ENCODE measurements at places on chromosomes 5 and 9.

GRCh38 chr5:91121347-91121993, 261.6 kb downstream of the ARRDC3 start:
- DNase-seq, result no peak

GRCh38 chr9:6014670-6015270, 654 bp downstream of the RANBP6 start:
- no peak for DNase-seq

DNA sequence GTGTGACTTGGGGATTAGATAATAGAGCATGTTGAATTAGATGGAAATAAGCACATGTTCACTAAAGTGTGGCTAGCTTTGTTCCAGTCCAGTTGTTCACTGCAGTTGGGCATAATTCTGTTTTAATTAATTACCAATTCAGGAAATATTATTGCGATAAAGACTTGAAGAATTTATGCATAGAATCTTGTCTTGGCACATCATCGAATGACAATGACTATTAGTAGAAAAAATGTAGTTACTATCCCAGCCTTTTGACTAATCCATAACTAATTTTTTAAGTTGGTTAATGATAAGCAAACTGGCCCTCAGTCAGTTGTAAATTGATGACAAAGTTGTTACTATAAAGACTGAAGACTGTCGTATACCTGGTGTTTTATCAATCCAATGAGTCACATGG, 10.5 kb downstream of the LNPEP start:
- no peak for DNase-seq

DNA sequence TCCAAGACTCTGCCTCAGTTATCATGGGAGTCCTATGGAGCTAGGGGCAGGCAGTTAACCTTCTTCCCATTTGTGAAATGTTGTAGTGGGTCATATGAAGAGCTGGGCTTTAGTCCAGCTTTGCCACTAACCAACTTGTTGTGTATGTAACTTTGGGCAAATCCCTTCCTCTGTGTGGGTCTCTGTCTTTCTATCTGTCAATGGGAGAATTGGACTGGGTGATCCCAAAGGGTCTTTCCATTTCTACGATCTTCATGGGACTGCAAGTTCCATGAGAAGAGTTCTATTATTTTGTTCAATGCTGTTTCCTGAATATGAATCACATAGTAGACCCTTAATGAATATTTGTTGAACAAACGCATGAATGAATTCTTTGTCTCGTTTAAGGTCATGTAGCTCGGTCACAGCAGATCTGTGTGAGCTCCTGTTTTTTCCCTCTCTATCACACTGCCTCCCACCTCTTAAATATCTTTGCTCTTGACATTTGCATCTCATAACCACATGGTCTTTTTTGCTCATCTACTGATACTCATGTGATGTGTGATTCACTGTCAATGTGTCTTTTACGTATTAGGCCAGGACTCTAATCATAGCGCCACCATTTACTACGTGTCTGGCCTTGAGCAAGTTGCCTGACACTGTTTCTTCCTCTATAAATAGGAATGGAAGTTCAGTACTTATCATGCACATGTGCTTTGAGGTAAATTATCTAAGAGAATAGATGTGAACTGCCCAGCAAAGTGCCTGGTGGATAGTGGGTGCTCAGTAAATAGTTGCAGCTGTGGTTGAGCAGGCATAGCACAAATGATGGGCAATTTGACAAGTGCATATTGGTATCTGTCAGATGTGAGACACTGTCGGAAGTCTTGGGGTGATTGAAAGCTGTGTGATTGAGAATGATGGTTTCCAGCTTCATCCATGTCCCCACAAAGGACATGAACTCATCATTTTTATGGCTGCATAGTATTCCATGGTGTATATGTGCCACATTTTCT, 37.4 kb downstream of the PTTG1 start:
- DNase-seq, result no peak

- DNase-seq, result no peak
These were observed 21.0 kb upstream of the ALDH1B1 start for GRCh38 chr9:38371495-38371894.
